ENCODE measurements at places on chromosomes 2 and 18. TPM values are rescaled to one million over a fixed set of nuclear protein-coding genes. Genes with fewer than 3 reads are reported as not detected.

GRCh38 chr2:173434762-173435569 is 80.3 kb downstream of the CDCA7 start:
- H3K27me3 ChIP-seq: no peaks in the 10 kb centered on the region
- H3K36me3 ChIP-seq: no peaks in the 10 kb centered on the region
- no peak overlapping the region for H3K27ac ChIP-seq
- no peak for DNase-seq
- no peaks in the 10 kb centered on the region for H3K4me1 ChIP-seq

DNA sequence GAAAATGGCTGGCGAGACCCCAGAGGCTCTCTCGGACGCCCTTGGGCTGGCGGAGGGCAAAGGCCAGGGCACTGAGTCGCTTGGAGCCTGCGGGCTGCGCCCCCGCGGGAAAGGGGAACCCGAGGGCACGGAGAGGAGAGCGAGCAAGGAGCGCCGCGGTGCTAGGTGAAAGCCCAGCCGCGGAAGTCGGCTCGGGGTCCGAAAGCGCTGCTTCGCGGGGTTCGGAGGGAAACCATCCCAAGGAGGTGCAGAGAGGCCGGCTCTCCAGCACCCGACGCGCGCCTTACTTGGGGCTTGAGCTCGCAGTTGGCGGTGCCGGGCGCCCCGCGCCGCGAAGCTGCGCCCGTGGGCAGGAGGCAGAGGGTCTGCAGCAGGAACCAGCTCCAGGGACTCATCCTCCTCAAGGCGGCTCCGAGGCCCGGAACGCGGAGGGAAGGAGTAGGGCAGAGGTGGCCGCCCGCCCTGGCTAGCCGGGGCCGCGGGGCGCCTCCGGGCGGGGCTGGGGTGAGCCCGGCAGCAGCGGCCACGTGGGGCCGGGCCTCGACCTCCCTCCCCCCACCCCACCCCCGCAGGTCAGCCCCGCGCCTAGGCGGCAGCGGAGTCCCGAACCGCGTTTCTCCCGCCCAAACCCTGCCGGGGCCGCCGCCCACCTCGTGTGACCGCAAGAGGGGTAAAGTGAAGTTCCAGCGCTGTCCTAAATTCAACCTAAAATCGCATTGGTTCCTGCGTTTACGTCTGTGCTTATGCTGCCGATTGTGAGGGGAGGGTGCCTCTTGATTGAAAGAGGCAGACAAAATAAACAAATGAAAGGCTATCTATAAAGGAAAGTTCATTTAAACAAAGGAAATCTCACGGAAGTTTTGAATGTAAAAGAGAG is at the start of gene TRABD2A:
Gene TRABD2A (minus strand): TSS at position 440 of the 877 bp plus-strand sequence. CDS start 45 bp downstream, at position 395.
- H3K4me1 ChIP-seq: peaks cover 26% of the 10 kb centered on the region
- H3K27me3 ChIP-seq: peaks cover 18% of the 10 kb centered on the region
- H3K4me3 ChIP-seq: peak within 1 kb of the TSS; percentile 53
- no peak for DNase-seq

DNA sequence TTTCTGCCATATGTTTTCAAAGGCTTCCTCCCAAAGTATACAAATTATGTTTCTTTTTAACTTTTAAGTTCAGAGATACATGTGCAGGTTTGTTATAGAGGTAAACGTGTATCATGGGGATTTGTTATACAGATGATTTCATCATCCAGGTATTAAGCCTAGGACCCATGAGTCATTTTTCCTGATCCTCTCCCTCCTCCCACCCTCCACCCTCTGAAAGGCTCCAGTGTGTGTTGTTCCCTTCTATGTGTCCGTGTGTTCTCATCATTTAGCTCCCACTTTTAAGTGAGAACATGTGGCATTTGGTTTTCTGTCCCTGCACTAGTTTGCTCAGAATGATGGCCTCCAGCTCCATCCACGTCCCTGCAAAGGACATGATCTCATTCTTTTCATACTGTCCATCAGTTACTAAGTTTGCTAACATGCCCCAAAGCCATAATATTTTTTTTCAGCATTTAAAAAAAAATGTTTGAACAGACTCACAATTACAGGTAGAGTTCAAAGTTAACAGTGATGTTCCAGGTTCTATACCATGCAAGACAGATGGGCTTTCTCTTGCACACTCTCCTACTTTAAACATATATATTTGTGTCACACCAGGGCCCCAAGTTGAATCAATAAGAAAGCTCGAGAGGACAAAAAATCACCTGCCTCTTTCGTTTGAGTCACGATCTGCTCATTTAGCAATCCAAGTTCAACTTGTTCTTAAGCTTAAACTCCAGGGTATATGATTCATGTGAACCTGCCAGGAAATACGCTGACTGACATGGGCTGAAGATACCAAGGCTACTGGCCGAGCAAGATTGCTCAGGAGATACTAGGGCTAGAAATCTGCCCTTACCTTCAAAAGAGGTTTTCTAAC is 77.6 kb downstream of the AP1S3 start:
- H3K27ac ChIP-seq: no peak overlapping the region
- H3K36me3 ChIP-seq: no peaks in the 10 kb centered on the region
- no peaks in the 10 kb centered on the region for H3K4me1 ChIP-seq
- no peaks in the 10 kb centered on the region for H3K27me3 ChIP-seq

Gene PLA2R1
- 3.9 TPM for total RNA-seq

Gene THSD7B
- 0.71 TPM for total RNA-seq

Gene RND3
- 171 TPM for total RNA-seq

Measured in sigmoid colon (tissue), 7 donors.